ENCODE measurements at places on chromosomes 3 and 15. TPM values are rescaled to one million over a fixed set of nuclear protein-coding genes. Genes with fewer than 3 reads are reported as not detected.

Gene PLSCR2
- total RNA-seq, result 0.22 TPM

Gene ULK3
- total RNA-seq, result 41.8 TPM

Gene CCDC191
- 5.6 TPM for total RNA-seq

Gene JMJD7
- 2.8 TPM for total RNA-seq

Gene TM4SF18
- total RNA-seq, result 12.4 TPM

Gene C3orf20
- total RNA-seq, result 0.20 TPM
